ENCODE measurements at places on chromosomes 12 and 14. TPM values are rescaled to one million over a fixed set of nuclear protein-coding genes. Genes with fewer than 3 reads are reported as not detected.

The PTPRB gene
- 1.3 TPM for total RNA-seq

The TNFRSF1A gene
- total RNA-seq, result 36.7 TPM

The RBM19 gene
- total RNA-seq, result 44.3 TPM

- H3K27me3 ChIP-seq, result no peaks in the 10 kb centered on the region
- no peak for DNase-seq
- H3K36me3 ChIP-seq, result no peaks in the 10 kb centered on the region
- H3K27ac ChIP-seq, result no peak overlapping the region
- H3K4me1 ChIP-seq, result no peaks in the 10 kb centered on the region
- no peak overlapping the region for H3K4me3 ChIP-seq
Measured at GRCh38 chr12:124617615-124618014, 50.2 kb upstream of the NCOR2 start.

All from GM23338 (cell line).